ENCODE measurements at places on chromosomes 13 and 19.
A peak's percentile ranks its signal among the peaks of the same experiment; 100 is the strongest.

DNA sequence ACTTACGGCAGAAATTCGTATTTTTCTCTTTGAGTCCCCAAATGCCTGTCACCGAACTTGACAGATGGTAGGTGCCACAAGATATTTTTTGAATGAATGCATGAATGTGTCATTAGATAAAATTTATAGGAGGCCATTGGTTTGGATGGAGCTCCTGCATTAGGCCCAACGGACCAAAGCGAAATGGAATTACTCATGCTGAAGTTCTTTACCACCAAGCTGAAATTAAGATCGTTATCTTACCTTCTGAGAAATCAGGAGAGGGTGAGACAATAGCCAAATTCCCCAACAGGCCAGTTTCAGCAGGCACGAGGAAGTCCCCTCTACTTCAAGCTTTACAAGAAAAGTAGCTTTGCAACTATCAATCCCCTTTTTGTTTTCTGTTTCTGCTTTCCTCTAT lies 452.5 kb upstream of the ARGLU1 start:
- DNase-seq, result no peak

GRCh38 chr13:85640727-85641126 lies 158.5 kb downstream of the SLITRK6 start:
- no peak for DNase-seq

GRCh38 chr13:45439781-45440462 lies 21.7 kb upstream of the SLC25A30 start:
- DNase-seq, result no peak

DNA sequence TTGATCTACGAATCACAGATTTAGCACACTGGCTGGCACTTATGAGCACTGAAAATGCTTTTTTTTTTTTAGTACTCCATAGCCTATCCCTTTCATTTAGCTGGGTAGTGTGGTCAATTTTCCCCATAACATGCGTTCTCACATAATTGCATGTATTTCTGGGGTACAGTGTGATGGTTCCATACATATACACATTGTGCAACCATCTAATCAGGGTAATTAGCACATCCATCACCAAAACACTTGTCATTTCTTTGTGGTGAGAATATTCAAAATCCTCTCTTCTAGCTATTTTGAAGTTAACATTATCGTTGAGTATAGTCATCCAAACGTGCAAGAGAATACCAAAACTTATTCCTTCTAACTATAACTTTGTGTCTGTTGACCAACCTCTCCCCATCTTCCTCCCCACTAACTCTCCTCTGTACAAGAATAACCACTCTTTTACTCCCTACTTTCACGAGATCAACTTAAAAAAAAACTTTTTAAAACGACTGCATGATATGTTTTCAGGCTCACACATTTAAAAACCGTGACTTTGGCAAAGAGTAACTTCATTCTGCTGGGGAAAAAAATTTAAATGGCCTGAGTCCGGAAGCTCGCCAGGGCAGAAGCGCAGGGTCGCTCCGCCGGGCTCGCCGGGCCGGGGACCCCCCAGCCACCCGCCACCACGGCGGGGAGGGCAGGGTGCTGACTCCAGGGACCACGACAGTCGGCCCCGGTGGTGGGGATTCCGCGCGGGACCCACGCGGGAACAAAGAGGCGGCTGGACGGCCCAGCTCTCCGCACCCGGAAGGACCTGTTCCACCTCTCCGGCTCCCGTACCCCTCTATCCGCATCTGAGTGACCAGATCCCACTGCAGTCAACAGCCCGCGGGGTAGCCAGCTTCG lies 868 bp upstream of the UBAC2 start:
- peak; percentile 16 for DNase-seq

GRCh38 chr13:51935326-51936171 lies 73.8 kb downstream of the CCDC70 start:
- peak; percentile 4 for DNase-seq

- no peak for DNase-seq
Observed at GRCh38 chr13:77692746-77693448, 4.6 kb upstream of the SLAIN1 start.

DNA sequence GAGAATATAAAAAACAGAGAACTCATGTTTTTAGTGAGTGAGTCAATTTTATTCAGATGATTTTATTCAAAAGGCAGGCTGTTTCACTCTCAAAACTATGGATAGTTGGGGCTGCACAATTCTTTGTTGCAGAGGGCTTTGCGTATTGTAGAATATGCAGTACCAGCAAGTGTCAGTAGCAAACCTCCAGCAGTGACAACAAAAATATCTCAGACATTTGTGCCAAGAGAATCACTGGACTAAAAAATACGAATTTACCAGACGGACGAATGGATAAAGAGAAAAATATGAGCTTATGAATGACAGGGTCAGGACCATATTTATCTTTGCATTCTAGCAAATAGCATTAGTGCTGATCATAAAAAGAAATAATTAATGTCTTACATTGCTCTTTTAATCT lies 359.1 kb downstream of the FGF14 start:
- DNase-seq, result no peak

- no peak for DNase-seq
Observed at GRCh38 chr13:109593230-109593629, 193.2 kb downstream of the IRS2 start.

- DNase-seq, result no peak
Observed at GRCh38 chr13:45331123-45331619, 9.8 kb downstream of the TPT1 start.

DNA sequence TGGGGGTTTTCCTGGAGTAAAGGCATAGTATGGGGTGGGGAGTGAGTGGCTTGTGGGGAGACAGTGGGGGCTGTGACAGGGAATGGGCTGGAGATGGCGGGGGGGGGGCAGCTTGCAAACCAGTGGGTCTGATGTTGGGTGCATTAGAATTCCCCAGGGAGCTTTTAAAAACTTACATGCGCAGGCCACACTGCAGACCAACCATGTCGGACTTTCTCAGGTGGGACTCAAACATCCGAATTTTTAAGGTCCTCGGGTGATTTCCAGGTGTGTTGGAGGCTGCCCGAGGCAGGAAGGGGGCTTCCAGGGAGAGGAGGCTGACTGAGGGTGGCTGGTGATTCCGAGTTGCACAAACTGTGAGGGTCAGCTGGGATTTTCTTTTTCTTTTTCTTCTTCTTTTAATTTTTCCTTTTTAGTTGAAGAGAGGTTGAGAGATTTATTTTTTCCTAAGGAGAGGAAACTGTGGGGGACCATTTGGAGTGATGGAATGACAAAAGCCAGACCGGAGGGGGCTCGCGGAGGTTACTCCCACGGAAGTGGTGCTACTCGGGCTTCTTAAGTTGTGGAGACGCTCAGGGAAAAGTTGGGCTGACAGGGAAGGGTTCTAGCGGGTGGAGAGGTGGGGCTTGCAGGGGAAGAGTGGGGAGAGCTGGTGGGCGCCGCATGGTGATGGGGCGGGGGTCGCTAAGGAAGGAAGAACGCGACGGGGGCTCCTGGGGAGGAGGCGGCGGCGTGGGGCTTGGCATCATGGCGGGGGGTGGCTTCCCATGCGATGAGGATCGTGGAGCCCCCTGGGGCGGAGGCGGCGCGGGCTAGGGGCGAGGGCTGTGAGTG lies 997 bp upstream of the CACNG8 start:
- DNase-seq, result no peak

Data from fibroblast of mammary gland (primary cell).